ENCODE measurements at places on chromosomes 4 and X.

DNA sequence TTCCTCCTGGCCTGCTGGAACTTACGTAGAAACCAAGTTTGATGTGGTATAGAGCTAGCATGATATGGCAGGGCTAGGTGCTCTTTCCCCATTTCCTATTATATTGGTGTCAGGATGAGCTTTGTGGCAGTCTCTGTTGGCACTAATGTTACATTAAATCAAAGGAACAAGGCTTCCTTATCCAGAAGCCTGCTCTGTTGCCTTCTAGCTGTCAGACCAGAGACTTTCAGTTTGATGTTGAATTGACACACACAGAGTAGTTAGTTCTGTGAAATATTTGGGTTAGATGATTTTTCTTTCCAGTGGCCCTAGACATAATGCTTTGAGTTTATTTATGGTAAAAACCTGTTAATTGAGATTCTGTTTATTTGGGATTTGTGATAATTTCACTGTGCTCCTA is 10.0 kb downstream of the CNKSR2 start:
- no peak for DNase-seq

DNA sequence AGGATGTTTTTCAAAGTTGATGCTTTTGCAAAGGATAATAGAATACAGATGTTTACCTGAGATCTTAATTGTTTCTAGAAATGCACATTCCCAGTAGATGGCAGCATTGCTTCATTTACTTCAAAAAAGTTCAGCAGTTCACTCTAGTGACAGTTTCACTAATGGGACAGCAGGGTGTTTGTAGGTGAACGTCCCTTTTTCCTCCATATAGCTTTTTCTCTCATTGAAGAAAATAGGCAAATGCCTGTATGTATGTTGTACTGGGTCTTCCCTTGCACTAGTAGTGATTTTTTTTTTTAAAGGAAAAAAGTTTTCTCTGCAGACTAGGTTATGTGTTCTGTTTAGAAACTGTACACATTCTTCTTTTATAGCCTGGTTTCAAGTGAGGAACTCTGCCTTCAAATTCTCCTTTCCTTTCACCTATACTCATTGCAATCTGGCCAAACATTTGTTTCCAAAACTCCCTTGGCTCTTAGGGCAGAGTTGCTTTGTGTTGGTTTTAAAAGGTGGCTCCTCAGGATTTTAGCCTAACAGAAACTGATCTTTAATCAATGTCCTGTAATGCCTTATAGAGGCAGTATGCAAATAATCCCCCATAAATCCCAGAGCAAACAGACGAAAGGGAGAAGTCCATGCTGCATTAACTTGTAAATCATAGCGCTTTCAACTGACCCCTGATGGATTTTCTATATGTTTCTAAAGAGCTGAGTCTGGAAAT is 86.3 kb downstream of the EGF start:
- no peak for DNase-seq

GRCh38 chrX:55312655-55313054 is 47.9 kb upstream of the PAGE3 start:
- DNase-seq = no peak

DNA sequence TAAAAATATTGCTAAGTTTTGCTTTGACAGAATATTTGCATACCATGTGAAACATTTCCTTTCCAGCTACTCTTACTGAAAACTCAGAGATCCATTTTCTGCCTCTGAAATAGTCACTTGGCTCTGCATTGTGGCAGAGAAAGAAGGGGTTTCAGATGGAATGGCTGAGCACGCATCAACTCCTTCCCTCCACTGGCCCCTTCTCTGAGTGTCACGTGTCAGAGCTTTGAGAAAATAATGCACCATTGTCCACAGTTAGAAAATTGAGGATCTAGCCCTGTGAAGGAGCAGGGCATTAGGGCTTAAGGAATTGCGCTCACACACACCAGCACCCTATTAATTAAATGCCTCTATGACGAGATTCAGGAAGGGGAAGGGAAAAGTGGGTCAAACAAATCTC is 78.8 kb upstream of the FAT4 start:
- no peak for DNase-seq

DNA sequence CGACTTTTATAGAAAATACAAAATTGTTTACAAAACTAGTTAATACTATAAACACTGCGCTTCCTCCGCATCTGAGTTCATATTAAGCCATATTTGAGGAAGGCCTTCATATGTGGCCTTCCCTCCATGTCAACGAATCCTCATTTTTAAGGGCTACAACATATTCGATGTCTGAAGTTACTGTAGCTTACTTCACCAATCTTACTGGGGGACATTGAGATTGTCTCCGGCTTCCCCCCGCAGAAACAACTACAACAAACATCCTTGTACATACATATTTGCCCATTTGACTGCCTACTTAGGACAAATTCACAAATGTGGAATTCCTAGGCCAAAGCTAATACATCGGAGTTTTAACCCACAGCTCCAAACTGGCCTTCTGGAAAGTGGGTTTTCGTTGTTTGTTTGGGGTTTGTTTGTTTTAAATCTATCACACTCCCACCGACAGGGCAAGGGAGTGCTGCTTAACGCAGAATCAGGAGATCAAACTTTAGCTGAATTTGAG is 581 bp upstream of the FAM114A1 start:
- no peak for DNase-seq

DNA sequence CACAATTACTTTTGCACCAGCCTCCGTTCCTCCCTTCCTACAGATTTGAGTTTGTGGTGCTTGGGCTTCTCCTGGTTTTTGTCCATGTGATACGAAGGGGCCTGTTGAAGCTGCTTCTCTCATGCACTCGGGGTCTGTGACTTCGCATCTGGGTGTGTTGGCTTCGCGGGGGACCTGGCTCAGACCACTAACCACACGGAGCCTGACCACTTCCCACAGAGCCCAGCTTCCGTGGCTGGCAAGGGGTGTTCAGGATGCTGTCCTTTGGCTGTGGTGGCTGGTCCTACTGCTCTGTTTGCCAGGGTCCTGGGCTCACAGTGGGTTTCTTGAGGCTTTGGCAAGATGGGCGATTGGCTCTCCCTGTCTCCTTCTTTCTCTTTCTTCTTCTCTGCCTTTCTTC is 19.8 kb upstream of the XG start:
- no peak for DNase-seq

DNA sequence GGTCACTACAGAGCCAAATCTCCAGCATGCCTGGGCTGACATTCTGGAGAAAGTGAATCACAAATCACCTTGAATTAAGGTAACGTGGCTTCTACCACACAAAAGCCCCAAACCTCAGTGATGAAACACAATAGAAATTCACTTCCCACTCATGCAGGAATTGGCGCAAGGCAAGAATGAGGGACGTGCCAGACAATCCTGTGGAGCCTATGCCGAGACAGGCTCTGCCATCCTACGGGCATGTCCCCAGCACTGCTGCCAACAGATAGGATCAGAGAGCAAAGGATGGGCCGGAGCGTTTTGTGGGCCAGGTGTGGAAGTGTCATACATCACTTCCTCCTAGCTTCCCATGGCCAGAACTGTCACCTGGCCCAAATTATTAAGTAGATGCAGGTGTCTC is 118.0 kb downstream of the IRF2 start:
- DNase-seq = no peak

GRCh38 chr4:147779451-147779850 is 47.6 kb downstream of the ARHGAP10 start:
- no peak for DNase-seq

- no peak for DNase-seq
Measured at GRCh38 chrX:69033936-69034335, 131.3 kb downstream of the PJA1 start.

DNA sequence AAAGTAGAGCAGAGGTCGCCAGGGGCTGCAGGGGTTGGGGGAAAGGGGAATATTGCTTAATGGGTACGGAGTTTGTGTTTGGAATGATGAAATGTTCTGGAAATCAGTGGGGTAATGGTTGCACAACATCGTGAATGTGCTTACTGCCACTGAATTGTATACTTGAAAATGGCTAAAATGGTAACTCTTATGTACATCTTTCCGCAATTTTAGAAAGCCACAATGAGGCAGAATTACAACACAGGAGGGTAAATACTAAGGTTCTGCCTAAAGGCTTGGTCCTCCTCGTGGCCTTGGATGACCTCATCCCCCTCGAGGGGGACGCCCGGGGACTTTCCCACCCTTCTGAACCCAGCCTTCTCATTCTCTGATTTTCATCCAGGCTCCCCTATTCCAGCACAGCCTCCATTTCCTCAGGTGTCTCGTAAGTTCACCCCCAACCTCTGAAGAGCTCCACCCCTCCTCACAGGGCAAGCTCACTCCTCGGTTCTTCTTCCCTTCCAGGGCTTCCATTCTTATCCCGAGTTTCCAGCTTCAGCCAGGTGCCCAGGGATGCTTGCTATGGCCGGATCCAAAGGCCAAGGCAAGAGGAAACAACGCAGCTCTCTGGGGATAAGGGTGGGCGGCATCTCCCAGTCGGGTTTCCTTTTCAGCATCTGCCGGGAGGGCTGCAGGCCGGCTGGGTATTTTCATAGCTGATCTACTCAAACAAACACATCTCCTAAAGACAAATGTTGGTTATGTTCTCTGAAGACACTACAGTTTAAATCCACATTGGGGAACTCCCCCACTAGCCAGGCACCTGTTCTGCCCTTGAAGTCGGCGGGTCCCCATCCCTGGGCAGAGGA is 71.3 kb upstream of the ACSL1 start:
- DNase-seq = no peak

DNA sequence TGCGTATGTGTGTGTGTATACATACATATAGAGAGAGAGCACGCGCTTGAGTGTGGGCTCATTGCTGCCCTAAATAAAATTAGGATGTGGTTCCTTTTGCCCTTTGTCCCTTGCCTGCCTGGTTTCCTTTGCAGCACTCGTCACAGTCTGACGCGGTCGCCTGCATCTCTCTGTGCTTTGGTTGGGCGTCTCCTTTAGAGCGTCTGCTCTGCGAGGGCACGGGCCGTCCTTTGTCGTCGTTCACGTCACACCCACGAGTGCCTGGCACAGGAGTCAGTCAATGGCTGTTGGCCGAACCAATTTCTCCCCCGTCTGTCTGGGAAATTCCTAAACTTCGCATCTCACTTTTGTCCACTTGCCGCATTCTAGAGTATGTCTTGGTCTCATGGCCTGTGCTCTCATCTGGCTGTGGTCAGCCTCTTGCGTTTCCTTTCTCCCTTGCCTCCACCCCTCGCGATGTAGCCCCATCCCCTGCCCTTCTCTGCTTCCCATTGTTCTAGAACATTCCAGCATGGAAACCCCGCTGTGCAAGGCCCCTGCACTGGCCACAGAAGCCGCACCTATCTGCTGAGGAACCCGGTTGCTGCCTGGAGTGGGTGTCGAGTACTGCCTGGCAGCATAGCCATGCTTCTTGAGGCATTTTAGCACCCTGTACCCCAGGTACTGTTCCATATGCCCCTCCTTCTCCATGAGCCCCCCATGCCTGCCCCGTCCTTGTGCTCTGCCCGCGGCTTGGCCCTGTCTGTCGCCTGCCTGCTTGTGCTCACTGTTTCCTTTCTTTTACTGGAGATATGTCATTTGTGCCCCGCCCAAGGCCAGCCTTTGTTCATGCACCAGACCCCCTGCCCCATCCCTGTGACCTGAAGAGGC is 8.0 kb downstream of the MAEA start:
- no peak for DNase-seq

DNA sequence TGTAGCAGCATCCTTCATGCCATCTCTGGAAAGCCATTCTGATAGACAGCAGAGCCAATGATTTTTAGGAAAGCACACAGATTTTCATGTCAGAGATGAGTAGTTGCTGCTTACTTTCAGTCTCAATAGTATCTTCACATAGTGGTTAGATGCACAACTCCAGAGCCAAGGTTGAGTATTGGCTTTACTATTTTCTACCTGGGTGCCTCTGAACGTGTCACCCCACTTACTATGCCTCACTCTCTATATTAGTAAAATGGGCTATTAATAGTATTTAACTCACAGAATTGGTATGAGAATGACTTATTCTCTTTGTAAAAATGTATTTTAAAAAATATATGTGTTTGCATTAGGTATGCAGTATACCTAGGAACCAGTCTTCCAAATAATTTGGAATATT is 108.8 kb upstream of the STIM2 start:
- no peak for DNase-seq

Measured in NCI-H187 (cell line).